ENCODE measurements at places on chromosomes 1 and 21.

- no peak for DNase-seq
These were observed 56.6 kb downstream of the TMEM53 start for GRCh38 chr1:44617703-44618029.

DNA sequence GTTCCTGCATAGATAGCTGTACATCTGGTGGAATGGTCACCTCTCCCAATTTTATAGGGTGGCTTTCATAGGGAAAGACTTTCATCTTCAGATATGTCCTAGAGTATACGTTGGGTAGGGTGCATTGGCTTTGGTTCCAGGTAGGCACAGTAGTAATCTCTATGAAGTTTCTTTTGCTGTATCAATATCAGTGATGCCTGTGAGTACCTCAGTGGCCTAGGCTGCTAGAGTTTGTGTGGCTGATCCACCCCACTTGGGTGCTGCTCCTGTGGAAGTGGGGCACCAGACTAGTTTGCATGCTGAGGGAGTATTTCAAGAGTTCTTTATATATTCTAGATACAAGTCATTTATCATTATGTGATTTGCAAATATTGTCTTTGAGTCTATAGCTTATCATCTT lies 370.5 kb upstream of the VAMP3 start:
- DNase-seq, result no peak

- no peak for DNase-seq
These were observed 9.5 kb upstream of the RPTN start for GRCh38 chr1:152168535-152168868.

GRCh38 chr1:107057197-107058133 lies 991 bp downstream of the PRMT6 start:
- DNase-seq, result peak; percentile 49

DNA sequence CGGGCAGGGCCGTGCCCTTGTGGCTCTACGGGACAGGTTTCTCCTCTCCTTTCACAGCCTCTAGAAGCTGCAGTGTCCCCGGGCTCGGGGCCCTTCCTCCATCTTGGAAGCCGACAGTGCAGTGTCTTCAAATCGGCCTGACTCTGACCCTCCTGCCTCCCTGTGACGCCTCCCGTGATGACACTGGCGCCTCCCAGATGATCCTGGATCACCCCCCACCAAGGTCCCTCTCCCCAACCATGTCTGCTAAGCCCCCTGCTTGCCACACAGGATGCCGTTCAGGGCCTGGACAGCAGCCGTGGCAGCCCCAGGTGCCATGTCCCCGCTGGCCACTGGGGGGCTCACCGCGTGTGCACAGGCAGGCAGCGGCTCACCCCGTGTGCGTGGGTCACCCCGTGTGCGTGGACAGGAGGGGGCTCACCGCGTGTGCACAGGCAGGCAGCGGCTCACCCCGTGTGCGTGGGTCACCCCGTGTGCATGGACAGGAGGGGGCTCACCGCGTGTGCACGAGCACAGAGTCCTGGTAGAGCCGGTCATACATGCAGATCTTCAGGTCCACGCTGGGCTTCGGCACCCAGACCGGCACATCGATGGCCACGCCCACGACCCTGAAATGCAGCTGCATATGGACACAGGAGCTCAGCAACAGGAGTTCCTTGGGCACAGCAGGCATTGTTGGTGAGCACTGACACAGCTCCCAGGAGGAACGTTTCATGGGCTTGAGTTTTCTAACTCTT lies 24.9 kb upstream of the TMEM52 start:
- peak; percentile 4 for DNase-seq

DNA sequence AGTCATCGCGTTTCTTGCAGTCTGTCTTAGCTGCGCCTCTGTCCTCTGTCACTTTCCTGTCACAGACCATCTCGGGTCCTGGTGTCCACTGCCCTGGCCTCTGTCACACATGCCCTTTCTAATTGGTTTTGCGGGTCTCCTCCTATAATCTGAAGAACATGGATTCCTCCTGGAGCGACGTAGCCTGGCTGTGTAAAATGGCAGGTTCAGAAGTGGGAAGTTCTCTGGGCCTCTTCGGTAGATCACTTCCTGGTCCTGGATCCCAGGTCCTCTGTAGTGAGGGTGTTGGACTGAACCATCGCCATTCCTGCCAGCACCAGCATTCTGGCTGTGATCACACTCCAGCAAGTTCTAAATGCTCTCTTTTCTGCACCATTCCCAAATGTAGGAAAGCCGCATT lies 857 bp downstream of the FAM3B start:
- DNase-seq, result no peak

- peak; percentile 95 for DNase-seq
These were observed 161.0 kb downstream of the DHRS3 start for GRCh38 chr1:12456979-12457378.

GRCh38 chr1:207745285-207745684 lies 6.6 kb upstream of the CD46 start:
- DNase-seq, result peak; percentile 13

GRCh38 chr1:197825541-197825940 lies 50.3 kb upstream of the DENND1B start:
- no peak for DNase-seq

- DNase-seq, result no peak
These were observed 260.6 kb upstream of the VAMP3 start for GRCh38 chr1:7510389-7510931.

DNA sequence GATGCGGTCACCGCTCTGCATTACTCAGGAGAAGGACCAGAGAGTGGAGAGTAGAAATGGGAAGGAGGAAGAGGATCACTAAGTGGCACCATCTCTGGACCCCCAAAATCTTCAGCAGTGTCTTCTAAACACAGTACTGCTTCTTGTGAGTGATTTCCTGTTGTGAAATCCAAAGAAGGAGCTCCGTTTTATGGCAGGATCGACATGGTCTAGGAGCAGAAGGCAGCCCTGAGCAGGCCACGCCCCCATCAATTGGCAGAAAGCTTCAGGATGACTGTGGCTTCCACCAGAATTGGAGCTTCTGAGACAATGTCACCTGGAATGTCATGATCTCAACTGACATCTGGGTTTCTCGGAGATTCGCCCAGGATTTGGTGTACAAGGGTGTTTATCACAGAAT lies 171.5 kb downstream of the ADSS2 start:
- peak; percentile 17 for DNase-seq

DNA sequence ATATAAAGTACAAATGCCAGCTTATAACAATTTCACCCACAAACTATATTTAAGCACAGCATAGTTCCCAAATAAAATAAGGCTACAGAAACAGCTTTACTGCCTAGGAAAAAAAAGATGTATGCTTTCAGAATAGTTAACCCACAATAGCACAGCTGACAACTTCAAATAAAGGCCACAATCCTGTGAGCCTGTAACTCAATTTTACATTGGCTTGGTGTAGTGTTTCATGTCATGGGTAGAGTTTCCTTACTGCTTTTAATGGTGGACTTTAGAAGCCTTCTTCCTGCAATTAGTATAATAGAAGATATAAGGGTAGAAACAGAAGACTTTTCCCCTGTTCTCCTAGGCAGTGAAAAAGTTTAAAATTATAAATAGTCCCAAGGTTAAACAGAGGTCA lies 44.3 kb upstream of the ZC3H11B start:
- no peak for DNase-seq

GRCh38 chr1:10920063-10920626 lies 92.3 kb upstream of the TARDBP start:
- DNase-seq, result no peak

- DNase-seq, result peak; percentile 37
These were observed 1.0 kb downstream of the MARCKSL1 start for GRCh38 chr1:32334864-32335534.

GRCh38 chr1:223041481-223041880 lies 101.6 kb downstream of the TLR5 start:
- DNase-seq, result no peak

- DNase-seq, result no peak
These were observed 2.4 kb downstream of the CFH start for GRCh38 chr1:196654271-196654670.

DNA sequence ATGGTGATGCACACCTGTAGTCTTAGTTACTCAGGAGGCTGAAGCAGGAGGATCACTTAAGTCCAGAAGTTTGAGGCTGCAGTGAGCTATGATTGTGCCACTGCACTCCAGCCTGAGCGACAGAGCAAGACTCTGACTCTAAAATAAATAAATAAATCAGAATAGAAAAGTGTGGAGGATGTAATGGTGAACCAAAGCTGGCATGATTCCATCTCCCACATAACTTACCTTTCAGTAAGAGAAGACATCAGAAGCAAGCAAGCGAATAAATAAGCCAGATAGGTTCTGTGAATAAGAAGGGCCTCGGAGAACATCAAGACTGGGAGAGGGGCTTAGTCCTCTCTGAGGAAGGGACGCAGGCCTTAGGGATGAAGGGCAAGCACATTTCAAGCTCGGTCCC lies 59.5 kb downstream of the TOMM20 start:
- no peak for DNase-seq

- DNase-seq, result no peak
These were observed 644.1 kb downstream of the SMYD3 start for GRCh38 chr1:245862812-245863540.

All from fibroblast of lung (primary cell).